ENCODE measurements at places on chromosomes 16 and 17. TPM values are rescaled to one million over a fixed set of nuclear protein-coding genes. Genes with fewer than 3 reads are reported as not detected.
A peak's percentile ranks its signal among the peaks of the same experiment; 100 is the strongest.

DNA sequence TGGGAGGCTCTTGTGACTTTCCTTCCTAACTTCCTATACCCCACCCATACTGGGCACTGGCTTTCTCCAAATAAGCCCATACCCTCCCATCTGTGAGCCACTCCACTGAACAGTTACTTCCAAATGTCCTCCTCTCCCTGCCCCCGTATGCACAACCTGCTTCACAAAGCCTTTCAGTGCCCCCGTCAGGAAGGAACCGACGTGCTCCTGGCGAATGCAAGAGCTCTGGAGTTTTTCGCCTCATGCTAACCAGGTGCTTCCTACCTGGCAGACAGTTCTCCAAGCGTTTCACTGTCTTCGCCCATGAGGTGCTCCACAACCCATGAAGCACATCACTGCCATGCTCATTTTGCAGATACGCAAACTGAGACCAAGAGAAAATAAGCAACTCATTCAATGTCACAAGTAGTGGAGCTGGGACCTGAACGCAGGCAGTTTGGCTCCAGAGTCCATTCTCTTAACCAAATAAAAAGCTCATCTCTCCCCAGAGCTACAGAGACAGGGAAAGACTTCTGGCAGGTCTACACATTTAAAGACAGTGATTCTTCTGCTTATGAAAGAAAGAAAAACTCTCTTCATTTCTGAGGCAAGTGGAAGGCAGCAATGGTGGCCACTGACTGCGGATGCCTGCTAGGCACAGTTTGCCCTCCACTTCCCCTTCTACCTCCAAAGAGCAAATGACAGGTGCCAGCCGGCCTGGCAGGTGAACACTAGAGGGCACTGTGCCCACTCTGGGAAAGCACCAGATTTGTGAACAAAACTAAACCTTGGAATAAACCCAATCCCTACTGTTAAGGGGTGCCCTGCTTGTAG is 23.8 kb downstream of the SPHK1 start:
- peak overlapping the region; percentile 21 for H3K27ac ChIP-seq
- H3K4me1 ChIP-seq, result peaks cover 11% of the 10 kb centered on the region
- no peak overlapping the region for H3K4me3 ChIP-seq
- no peaks in the 10 kb centered on the region for H3K27me3 ChIP-seq
- no peak for DNase-seq
- peaks cover 18% of the 10 kb centered on the region for H3K36me3 ChIP-seq

- no peaks in the 10 kb centered on the region for H3K36me3 ChIP-seq
- no peak for DNase-seq
- H3K4me3 ChIP-seq, result no peak overlapping the region
- no peaks in the 10 kb centered on the region for H3K4me1 ChIP-seq
Observed at GRCh38 chr17:82217120-82217529, 4.5 kb upstream of the CCDC57 start.

GPR179 gene
- total RNA-seq, result 0.59 TPM

ADAD2 gene
- total RNA-seq, result not detected

- peaks cover 10% of the 10 kb centered on the region for H3K27me3 ChIP-seq
- DNase-seq, result no peak
- H3K4me3 ChIP-seq, result no peak overlapping the region
- no peaks in the 10 kb centered on the region for H3K36me3 ChIP-seq
- H3K4me1 ChIP-seq, result peaks cover 10% of the 10 kb centered on the region
Observed at GRCh38 chr16:31696968-31697743, 169.5 kb downstream of the AHSP start.

DNA sequence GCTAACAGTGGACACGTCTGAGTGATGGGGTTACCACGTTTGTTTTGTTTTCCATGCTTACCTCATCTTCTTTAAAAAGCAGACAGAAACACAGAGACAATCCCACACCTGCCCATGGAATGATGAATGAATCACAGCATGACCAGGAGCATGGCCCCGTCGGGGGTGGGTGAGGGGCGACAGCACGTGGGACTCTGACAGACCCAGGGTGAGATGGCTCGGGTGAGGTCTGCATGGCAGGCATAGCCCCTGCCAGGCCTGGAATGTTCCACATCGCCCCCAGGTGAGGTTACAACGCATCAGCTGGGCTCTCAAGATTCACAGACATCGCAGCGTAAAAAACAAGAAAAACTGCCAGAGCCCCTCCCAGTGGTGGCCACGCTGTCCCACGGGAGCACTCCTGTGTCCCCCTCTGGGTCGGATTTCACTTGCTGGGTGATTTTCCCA is 18.1 kb downstream of the SLC7A5 start:
- H3K36me3 ChIP-seq, result no peaks in the 10 kb centered on the region
- no peaks in the 10 kb centered on the region for H3K27me3 ChIP-seq
- H3K4me1 ChIP-seq, result peaks cover 29% of the 10 kb centered on the region
- H3K4me3 ChIP-seq, result peak overlapping the region; percentile 47
- peak overlapping the region; percentile 87 for H3K27ac ChIP-seq
- DNase-seq, result no peak

GRCh38 chr17:13888056-13888609 is 181.2 kb upstream of the COX10 start:
- no peak overlapping the region for H3K27ac ChIP-seq
- no peaks in the 10 kb centered on the region for H3K36me3 ChIP-seq
- H3K4me3 ChIP-seq, result no peak overlapping the region
- H3K27me3 ChIP-seq, result no peaks in the 10 kb centered on the region

- H3K36me3 ChIP-seq, result peaks cover 13% of the 10 kb centered on the region
- H3K4me3 ChIP-seq, result no peak overlapping the region
- no peak overlapping the region for H3K27ac ChIP-seq
- H3K4me1 ChIP-seq, result no peaks in the 10 kb centered on the region
Observed at GRCh38 chr16:89113661-89114060, 20.0 kb downstream of the ACSF3 start.

TNFRSF13B gene
- not detected for total RNA-seq

PHKG2 gene
- total RNA-seq, result 42.4 TPM

GRCh38 chr16:28846933-28847273 is 755 bp upstream of the TUFM start:
- no peak for DNase-seq
- H3K27ac ChIP-seq, result peak overlapping the region; percentile 96
- peak overlapping the region; percentile 98 for H3K4me3 ChIP-seq
- H3K36me3 ChIP-seq, result peaks cover 11% of the 10 kb centered on the region
- no peaks in the 10 kb centered on the region for H3K27me3 ChIP-seq
- H3K4me1 ChIP-seq, result peaks cover 20% of the 10 kb centered on the region

DNA sequence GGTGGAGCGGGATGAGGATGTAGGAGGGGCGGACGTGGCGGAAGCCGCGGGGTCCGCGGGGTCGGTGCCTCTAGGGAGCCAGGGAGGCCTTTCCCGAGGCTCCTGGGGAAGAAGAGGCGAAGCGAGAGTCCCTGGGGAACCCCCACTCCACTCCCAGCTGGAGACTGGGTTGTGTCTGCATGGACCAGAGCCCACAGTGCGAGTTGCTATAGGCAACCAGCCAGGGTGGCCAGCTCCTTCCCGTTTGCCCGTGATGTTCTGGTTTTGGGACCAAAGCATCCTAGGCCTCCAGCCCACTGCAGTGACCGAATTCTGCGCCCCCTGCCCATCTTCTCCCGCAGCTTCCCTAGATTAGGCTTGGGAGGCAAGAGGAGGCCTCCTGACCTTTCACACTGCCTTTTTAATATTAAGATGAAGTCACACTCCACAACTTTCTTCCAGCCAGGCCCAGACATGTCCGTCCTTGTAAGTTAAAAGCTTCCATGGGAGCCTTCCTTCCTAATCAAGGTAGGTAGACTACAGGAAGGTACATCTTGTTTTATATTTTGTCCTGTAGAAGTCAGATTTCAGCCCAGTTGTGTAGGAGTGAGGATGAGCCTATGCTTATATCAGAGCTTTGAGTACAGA is 469 bp downstream of the AMZ2 start:
- no peaks in the 10 kb centered on the region for H3K27me3 ChIP-seq
- H3K4me3 ChIP-seq, result peak overlapping the region; percentile 92
- no peaks in the 10 kb centered on the region for H3K36me3 ChIP-seq
- peak overlapping the region; percentile 92 for H3K27ac ChIP-seq
- no peak for DNase-seq

MT3 gene
- not detected for total RNA-seq

DNA sequence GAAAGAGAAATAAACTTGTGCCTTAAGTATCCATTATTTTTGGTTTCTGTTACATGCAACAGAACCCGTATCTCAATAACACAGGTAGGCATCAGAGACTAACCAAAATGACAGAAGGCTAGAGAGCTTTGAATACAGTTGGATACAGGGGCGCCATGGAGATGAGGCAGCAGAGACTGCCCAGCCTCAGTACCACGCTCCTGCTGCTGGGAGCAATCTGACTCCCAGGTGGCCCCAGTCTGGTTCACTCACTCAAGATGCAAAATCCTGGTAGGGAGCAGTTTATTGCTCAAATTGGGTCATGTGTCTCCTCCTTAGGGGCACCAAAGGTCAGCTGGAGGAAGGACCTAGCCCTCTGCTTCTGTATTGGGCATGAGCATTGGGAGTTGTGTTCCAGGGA is 218.9 kb downstream of the USP22 start:
- no peaks in the 10 kb centered on the region for H3K36me3 ChIP-seq
- H3K27me3 ChIP-seq, result no peaks in the 10 kb centered on the region
- peaks cover 6% of the 10 kb centered on the region for H3K4me1 ChIP-seq

GGA3 gene
- 64.4 TPM for total RNA-seq

DNA sequence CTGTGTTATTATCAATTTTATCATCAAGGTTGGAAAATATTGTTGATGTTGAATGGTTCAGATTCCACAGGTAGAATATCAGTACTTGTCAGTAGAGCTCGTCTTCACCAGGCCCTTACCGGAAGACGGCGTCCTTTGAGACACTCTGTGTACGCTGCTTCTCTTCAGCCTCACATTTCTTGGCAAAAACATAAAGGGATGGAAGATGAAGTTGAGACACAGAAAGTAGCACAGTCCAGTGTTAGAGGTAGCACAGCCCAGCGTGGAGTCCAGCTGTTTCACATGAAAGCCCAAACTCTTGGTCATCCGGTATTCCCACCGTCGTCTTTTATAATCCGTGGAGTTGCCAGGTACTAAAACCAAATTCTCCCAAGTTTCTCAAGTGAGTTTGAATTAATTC is 30.4 kb downstream of the ATP2C2 start:
- peaks cover 5% of the 10 kb centered on the region for H3K36me3 ChIP-seq
- H3K4me1 ChIP-seq, result peaks cover 16% of the 10 kb centered on the region
- DNase-seq, result no peak
- H3K27me3 ChIP-seq, result no peaks in the 10 kb centered on the region
- no peak overlapping the region for H3K27ac ChIP-seq

DNA sequence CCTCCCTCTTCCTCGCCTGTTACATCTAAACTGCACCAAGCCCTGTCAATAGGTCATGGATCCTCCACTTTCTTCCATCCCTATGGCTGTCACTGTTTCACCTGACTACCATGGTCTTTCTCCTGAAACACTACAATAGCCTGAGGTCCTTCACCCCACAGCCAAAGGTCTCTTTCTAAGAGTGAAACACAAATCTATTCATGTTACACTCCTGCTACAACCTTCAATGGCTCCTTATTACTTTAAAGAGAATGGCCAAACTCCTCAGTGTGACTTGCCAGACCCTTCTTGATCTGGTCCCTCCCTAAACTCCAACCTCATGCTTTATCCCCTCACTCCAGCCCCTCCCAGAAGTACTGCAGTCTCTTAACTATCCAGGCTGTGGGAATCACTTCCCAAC is 618 bp upstream of the PIK3R6 start:
- H3K27me3 ChIP-seq, result peaks cover 34% of the 10 kb centered on the region
- peaks cover under 1% of the 10 kb centered on the region for H3K4me1 ChIP-seq
- DNase-seq, result no peak

GRCh38 chr16:86020971-86021370 is 122.0 kb downstream of the IRF8 start:
- H3K4me1 ChIP-seq, result peaks cover 22% of the 10 kb centered on the region
- no peak overlapping the region for H3K27ac ChIP-seq
- no peak overlapping the region for H3K4me3 ChIP-seq
- H3K27me3 ChIP-seq, result peaks cover 41% of the 10 kb centered on the region
- H3K36me3 ChIP-seq, result peaks cover 3% of the 10 kb centered on the region

DNA sequence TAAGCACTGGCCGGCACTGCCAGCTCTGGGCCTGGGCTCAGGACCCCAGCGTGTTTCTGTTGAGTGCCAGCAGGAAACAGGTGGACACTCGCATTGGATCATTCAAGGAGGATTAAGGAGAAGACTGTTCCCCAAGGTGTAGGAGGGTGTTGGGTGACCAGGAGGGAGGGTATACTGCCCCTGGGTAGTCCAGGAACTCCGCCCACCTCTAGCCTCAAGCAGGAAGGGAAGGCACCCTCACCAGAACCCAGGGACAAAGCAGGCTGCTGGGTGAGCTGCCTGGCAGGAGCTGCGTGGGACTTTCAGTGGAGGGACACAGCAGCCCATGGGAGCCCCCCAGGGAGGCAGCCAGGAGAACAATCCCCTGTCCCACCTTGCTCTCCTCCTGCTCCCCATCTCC is 7.7 kb upstream of the RAB37 start:
- no peaks in the 10 kb centered on the region for H3K4me1 ChIP-seq
- peaks cover 3% of the 10 kb centered on the region for H3K27me3 ChIP-seq
- H3K27ac ChIP-seq, result no peak overlapping the region
- no peak for DNase-seq
- H3K4me3 ChIP-seq, result no peak overlapping the region

GRCh38 chr17:71942626-71943025 is 178.2 kb upstream of the SOX9 start:
- H3K36me3 ChIP-seq, result no peaks in the 10 kb centered on the region
- no peak for DNase-seq
- no peak overlapping the region for H3K27ac ChIP-seq
- H3K27me3 ChIP-seq, result peaks cover 4% of the 10 kb centered on the region

DNA sequence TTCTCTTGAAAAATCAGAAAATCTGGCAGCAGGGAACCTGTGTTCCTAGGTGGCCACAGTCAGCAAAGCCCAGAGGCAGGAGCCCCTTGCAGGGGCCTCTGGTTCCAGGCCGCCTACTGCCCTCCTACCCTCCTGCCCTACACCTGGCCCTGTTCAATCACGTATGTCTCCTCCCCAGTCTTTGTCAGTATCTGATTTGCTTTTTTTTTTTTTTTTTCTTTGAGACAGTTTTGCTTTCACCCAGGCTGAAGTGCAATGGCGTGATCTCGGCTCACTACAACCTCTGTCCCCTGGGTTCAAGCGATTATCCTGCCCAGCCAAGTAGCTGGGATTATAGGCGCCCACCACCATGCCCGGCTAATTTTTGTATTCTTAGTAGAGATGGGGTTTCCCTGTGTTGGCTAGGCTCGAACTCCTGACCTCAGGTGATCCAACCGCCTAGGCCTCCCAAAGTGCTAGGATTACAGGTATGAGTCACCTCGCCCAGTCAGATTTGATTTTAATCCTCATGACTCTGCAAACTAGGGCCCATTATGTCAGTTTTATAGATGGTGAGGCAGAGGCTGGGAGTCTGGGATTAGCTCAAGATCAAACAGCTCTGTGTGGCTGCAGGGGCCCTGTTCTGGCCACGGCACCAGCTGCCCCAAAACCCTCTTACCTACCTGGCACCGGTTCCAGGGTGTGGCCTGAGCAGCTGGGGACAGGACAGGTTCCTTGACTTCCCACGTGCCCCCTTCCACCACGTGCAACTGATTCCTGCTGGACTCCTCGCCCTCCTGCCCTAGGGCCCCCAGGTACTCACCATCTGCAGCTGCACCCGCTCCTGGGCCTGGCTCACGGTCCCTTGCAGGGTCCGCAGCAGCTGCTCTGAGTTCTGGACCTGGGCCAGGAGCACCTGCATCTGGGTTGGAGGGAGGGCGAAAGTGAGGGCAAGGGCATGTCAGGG is 14.7 kb downstream of the RABEP2 start:
- H3K27me3 ChIP-seq, result no peaks in the 10 kb centered on the region
- peaks cover 3% of the 10 kb centered on the region for H3K36me3 ChIP-seq
- no peaks in the 10 kb centered on the region for H3K4me1 ChIP-seq
- no peak overlapping the region for H3K27ac ChIP-seq
- no peak overlapping the region for H3K4me3 ChIP-seq
- no peak for DNase-seq

MTSS2 gene
- 92.2 TPM for total RNA-seq

SLC47A1 gene
- 1.2 TPM for total RNA-seq

DPEP1 gene
- 13.4 TPM for total RNA-seq
